GM13977 (cell line): ENCODE measurements at places on chromosomes 6 and 20.

GRCh38 chr6:42038163-42038562, 12.2 kb upstream of the TAF8 start:
- DNase-seq = no peak

DNA sequence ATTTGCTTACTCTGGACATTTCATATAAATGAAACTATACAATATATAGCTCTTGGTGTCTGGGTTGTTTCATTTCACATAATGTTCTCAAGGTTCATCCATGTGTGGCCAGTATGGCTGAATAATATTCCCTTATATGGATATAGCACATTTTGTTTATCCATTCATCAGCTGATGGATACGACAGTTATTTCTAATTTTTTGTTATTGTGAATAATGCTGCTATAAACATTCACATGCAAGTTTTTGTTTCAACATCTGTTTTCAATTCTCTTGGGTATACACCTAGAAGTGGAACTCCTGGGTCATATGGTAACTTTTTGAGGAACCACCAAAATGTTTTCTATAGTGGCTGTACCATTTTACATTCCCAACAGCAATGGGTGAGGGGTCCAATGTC, 101.1 kb downstream of the CDK19 start:
- DNase-seq = no peak

DNA sequence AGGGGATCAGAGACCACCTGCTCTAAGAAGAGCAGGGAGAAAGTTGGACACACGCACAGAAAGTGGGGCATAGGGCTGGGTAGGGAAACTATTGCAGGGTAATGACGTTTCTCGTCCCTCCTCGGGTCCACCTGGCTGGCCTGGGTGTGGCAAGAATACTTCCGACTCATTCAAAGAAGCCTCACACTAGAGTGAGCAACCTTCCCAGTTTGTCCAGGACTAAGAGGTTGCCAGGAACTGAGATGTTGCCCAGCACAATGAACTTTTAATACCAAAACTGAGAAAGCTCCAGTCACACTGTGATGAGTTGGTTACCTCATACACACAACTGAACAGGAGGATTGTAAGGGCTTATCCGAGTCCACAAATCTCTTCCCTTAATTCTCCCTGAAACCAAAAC, 74.5 kb upstream of the ADGRF1 start:
- no peak for DNase-seq

- no peak for DNase-seq
Measured at GRCh38 chr6:89034586-89035251, 45.8 kb upstream of the PNRC1 start.

DNA sequence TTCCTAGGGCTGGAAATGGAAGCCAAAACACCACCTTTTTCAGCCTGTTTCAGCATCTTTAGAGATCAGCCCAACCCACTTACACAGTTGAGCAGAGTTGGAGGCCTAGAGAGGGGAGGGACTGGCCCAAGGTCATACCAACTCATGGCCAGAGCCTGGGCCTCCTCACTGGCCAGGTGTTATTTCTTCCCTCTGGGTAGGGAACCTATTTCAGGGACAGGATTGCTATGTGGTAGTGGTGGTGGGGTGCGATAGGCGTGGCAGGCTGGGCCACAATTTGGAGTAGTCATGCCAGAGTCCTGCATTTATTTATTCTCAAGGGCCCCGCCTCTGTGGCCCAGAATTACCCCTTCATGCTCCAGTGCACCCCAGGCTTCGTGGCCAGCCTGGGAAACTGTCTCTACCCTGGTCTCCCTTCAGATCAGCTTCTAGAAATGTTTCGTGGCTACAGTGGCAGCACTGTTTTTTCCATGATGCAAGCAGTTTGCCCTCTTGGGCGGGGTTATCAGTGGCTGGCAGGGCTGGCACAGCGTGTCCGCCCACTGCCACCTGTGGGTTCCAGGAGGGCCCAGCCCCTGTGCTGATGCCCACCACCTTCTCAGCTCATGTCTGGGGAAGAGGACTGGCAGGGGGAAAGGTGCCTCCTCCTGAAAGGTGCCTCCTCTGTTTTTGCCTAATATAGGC, 6.2 kb downstream of the VEGFA start:
- DNase-seq = peak; percentile 58

DNA sequence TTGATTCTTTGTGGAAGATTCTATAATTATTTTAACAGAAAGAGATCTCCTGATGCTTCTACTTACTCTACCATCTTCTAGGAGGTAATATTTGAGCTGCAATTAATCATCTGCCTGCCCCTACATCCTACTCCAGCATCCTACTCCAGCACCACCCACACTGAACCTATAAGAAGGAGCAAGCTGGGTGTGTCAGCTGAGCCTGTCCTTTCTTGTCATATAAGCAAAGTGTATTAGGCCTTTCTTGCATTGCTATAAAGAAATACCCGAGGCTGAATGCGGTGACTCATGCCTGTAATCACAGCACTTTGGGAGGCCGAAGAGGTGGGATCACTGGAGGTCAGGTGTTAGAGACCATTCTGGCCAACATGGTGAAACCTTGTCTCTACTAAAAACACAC, 84.2 kb upstream of the ARG1 start:
- no peak for DNase-seq

- DNase-seq = no peak
Measured at GRCh38 chr6:20700375-20700774, 166.1 kb downstream of the CDKAL1 start.

- DNase-seq = no peak
Measured at GRCh38 chr6:157811476-157812173, 11.4 kb upstream of the SNX9 start.

DNA sequence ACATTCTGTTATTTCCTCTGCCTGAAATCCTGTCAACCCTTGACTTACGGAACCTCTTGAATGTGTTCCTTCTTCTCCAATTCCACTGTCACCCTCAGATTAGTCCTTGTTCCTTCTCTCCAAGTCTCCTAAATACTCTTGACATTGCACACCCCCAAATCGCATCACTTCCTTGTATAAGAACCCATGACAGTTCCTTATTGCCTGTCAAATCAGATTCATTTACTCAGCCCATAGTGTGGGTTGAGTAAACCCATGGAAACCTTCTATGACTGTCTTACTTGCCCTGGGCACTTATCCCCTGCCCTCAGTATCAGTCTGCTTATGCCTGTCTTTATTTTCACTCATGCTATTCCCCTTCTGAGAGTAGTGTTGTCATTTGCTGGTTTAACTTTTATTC, 40.5 kb downstream of the ARMC2 start:
- DNase-seq = no peak
